Pancreas (tissue), 10 donors: ENCODE measurements at places on chromosomes 1 and 21. TPM values are rescaled to one million over a fixed set of nuclear protein-coding genes. Genes with fewer than 3 reads are reported as not detected.

DNA sequence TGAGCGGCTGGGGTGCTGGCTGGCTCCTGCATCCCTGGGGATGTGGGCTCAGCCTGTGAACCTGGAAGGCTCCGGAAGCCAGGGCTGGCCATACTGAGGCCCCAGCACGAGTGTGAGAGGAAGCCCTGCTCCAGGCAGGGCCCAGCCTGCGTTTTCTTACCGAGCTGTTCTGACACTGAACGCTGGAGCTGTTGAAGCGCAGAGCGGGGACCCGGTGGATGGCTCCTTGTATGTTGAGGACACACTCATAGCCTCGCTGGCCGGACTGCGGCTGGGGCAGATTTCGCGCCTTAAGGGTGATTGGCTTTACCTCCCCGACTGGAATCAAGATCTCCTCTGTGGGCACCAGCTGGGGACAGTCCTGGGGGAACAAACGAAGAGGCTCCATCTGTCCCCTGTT lies 160.0 kb downstream of the PLXNA2 start:
- DNase-seq: no peak

- DNase-seq: no peak
Observed at GRCh38 chr1:247350587-247350986, 18.9 kb upstream of the ZNF496 start.

- no peak for DNase-seq
Observed at GRCh38 chr1:41627491-41628280, 143.2 kb upstream of the EDN2 start.

The PKLR gene
- 0.19 TPM for polyA plus RNA-seq

The CD58 gene
- polyA plus RNA-seq: 5.7 TPM
